Mesendoderm (in vitro differentiated cells): ENCODE measurements at places on chromosomes 7 and 10.

- DNase-seq = no peak
Observed at GRCh38 chr7:14197280-14197679, 207.8 kb upstream of the ETV1 start.

GRCh38 chr7:17391366-17391765, 92.9 kb downstream of the AHR start:
- DNase-seq = no peak

DNA sequence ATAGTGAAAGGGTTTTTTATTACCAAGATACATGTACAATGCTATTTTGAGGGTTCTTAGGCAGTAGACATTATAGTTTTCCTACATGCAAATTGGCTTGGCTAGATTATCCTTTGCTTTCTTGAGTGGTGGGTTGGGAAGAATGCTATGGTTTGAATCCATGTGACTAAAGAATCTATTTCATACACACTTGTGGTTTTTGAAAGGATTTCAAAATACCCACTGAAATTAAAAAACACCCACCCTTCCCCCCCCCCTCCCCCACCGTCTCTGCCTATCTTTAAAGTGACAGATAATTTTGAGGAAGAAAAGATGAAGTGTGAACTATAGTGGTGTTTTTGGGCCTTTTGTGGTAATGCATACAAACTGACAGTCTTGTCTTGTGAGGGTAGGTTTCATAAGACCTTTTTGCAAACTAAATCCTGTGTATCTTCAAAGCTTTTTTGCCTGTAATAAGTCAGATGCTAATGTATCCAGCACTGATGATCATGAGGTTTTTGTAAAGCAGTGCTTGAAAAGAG, 90.9 kb downstream of the TPST1 start:
- DNase-seq = no peak

- DNase-seq = peak; percentile 81
Observed at GRCh38 chr10:83991986-83992753, 147.1 kb upstream of the GHITM start.

DNA sequence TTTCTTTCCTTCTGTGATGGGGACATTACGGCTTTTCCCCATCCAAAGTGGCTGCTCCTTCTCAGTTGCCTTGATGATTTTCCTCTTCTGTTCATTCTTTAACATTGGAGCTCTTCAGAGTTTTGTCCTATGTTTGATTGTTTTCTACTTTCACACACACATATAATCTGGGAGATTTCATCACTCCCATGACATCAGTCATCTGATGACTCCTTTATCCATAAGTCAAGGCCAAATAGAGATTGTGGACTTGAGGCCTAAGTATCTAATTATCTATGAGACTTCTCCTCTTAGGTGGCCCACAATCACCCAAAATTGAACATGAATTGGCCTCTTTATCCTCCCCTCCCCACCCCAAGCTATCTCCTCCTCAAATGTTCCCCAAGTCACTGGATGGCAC, 5.3 kb upstream of the COL1A2 start:
- DNase-seq = no peak

- DNase-seq = no peak
Observed at GRCh38 chr7:33776788-33777187, 128.6 kb upstream of the BMPER start.

DNA sequence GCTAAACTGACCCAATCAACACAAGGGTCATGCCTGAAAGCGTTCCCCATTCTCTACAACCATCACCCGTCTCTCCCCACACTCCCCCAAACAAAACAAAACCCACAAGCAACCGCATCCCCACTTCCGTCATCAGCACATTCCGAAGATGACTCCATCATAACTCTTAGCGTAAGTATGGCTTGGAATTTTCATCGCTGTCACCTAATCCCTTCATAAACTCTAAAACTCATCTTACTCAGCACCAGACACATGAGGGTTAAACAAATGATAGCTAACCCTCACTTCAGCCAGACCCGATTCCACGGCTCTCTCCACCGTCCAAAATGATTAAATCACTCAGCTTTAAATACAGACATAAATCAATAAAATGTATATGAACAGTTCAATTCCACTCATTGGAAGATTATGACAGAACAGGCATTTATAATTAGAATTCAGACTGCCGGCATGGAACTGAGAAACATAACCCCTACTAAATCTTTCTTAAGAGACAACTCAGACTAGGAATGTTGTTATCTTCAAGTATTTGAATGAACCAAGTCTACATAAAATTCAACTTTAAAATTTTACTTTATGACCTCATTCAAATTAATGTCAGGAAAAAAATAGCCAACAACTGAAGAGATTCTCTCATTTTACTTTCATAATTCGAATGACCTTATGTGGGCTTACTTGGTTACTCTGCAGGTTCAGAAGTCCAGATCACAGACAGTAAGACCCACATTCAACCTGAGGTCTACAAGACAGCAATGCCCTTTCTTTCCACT, 215.9 kb downstream of the PARD3 start:
- no peak for DNase-seq

GRCh38 chr7:143979359-143979758, 20.8 kb upstream of the OR6B1 start:
- DNase-seq = peak; percentile 33

- no peak for DNase-seq
Observed at GRCh38 chr7:96200740-96201139, 121.2 kb downstream of the SLC25A13 start.

- DNase-seq = peak; percentile 68
Observed at GRCh38 chr10:79444199-79445119, 965 bp downstream of the ZCCHC24 start.
